ENCODE measurements at places on chromosomes 3 and 15.

- no peak for DNase-seq
These were observed 6.4 kb upstream of the FILIP1L start for GRCh38 chr3:100120693-100121092.

- DNase-seq, result no peak
These were observed 6.2 kb downstream of the MELTF start for GRCh38 chr3:197023241-197023997.

DNA sequence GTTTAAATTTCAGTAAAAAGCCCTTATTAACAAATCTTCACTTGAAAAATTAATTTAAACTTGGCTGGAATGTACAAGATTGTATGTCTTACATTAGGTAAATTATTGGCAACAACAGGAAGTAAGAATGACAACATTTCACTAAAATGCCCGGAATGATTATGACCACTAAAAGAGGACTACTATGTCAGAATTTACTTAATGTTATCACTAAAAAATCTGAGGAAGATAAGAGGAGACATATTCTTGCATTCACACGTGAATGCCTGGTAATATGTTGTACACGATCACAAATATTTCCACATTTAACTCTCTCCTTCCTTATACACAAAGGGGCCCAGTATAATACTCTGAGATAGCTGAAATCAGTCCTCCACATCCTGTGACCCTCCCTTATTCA is 29.7 kb downstream of the VGLL3 start:
- no peak for DNase-seq

DNA sequence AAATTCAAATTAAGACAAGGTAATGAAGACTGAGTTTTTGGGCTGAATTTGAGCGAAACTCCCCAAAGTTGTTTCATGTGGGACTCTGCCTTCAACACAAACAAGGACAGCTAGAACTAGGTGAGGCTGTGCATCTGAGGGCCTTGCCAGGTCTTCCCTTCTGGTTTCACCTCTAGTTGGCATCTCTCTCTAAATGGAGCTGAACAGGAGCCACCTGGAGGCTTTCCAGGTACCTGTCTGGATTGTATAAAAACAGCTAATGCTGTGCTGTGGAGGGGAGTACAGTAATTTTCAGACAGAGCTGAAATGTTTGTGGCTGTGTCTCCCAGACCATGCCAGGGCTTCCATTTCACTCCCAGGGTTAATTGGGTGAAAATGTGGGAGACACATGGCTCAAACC is 27.1 kb downstream of the TRIM71 start:
- DNase-seq, result no peak

GRCh38 chr3:49882166-49882565 is 12.5 kb upstream of the CAMKV start:
- DNase-seq, result no peak

- no peak for DNase-seq
These were observed 38.9 kb downstream of the IL17RD start for GRCh38 chr3:57126244-57126643.

DNA sequence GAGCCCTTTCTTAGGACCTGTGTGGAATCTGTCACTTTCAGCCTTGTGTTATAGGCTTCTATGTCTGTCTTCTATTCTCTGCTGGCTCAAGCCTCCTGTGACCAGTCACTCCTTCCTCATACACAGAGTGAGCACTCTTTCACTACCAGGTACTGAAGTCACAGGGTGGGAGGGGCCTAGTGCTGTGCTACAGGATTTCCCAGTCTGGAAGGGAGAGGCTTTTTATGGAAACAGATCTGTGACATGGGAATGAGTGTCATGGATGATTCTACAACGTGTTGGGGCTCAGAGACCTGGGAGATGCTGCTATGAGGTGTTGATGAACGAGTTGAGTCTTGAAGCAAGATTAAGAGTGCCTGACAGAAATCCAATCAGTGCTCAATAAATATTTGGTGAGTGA is 100.5 kb downstream of the PDCD6IP start:
- DNase-seq, result no peak

- DNase-seq, result no peak
These were observed 37.4 kb upstream of the LDHAL6B start for GRCh38 chr15:59169251-59169708.

GRCh38 chr3:14223595-14223994 is 45.0 kb downstream of the LSM3 start:
- no peak for DNase-seq

DNA sequence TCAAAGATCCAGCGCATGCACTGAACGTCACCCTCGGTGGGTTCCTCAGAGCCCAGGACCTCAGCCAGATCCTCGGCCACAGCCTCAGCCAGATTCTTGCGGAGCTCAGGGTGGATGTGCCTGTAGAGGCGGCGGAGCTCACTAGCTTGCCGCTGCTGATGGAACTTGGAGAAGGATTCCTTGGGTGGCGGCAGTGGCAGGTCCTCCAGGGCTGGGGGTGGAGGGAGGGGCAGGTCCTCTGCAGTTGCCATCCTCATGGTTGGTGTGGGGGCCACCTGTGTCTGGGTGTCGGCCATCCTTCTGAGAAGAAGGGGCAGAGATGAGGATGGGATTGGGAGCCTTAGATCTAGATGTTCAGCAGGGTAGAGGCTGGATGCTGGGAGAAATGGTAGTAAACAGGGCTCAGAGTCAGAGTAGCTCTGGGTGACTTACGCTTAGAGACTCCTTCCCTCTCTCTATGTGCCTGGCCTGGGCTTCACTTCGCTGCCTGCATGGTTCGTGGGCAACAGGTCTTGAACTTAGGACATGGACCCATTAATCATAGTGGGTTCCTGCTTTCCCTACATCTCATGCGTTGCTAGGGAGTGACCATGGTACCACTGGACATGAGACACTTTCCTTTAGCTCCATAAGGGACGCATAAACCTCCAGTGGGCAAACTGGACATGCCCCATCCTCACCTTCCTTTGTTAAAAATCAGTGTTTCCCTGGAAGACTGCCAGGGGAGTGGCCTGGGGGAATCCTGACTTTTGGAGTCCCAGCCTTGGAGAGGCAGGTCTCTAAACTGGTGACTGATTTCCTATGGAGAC is 3.0 kb downstream of the XIRP1 start:
- DNase-seq, result no peak

DNA sequence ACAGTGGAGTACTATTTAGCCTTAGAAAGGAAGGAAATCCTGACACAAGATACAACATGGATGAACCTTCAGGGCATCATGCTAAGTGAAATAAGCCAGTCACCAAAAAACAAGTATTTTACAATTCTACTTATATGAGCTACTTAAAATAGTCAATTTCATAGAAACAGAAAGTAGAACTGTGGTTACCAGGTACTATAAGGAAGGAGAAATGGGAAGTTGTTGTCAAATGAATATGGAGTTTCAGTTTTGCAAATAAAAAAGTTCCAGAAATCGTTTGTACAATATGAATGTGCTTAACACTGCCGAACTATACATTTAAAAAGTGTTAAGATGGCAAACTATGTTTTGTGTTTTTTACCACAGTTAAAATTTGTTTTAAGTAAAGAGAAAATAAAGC is 26.8 kb downstream of the TRANK1 start:
- DNase-seq, result no peak

- DNase-seq, result no peak
These were observed 106.3 kb downstream of the PLD1 start for GRCh38 chr3:171704002-171704401.

GRCh38 chr15:26475554-26475953 is 297.3 kb downstream of the GABRB3 start:
- DNase-seq, result no peak

DNA sequence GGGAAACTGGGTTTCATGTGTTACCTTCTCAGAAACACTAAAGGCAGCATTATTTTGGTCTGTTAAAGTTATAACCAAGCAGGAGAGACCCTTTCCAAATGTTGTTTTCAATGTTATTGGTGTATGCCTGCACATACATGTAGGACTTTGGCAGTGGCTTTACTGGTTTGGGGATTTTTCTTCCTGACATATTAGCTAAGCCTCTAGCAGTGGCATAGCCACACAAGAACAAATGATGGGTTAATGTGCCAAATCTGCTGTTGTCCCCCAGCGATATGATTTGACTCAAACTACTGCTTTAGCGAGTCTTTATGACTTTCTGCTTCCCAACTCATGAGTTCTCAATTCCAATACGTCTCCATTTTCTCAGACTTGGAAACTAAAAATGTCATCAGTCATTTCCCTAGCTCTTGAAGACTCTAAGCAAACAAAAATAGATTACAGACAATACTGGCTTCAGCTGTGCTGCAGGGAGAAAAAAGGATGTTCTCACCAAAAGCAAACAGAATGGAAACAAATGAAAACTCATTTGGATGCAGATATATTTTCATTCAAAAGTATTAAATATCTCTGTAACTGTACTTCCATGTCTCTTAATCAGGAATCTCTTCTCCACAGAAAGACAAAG is 29.6 kb downstream of the TPM1 start:
- no peak for DNase-seq

DNA sequence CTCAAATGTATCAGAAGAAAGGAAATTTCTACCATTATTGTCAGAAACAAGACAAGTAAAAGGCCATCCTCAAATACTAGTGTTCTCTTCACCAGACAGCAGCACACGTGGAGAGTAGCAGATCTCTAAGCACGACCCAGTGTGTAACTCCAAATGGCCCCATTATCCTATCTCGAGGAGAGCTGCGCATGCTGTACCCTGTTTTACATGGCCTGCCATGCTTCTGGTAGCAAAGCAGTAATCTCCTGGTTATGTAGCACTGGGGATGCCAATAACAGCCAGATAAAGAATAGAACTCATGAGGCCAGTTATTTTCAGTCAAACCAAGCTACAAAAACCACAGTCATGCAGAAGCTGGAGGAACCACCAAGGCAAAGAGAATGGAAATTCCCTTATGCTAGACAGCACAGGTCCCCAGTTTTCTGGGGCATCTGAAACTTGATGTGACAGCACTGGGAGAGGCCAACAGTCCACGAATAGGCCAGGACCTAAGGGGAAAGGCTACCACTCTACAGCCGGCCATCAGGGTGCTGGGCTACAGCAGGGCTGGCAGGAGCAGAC is 73.0 kb downstream of the LIPC start:
- DNase-seq, result no peak

DNA sequence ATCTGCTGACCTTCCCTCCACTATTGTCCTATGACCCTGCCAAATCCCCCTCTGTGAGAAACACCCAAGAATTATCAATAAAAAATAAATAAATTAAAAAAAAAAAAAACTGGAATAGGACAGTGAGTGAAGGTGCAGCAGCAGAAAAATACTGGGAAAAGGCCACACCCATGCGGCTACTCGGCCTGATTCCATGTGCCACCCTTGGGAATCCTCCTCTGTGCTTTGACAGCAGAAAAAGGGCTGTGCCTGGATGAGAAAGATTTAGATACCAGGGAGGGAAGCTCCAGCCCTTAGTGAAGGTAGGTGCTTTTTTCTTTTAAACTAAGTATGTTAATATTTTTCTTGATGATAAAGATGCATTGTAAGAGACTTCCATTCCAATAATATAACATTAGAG is 107.8 kb downstream of the CTNNB1 start:
- no peak for DNase-seq

DNA sequence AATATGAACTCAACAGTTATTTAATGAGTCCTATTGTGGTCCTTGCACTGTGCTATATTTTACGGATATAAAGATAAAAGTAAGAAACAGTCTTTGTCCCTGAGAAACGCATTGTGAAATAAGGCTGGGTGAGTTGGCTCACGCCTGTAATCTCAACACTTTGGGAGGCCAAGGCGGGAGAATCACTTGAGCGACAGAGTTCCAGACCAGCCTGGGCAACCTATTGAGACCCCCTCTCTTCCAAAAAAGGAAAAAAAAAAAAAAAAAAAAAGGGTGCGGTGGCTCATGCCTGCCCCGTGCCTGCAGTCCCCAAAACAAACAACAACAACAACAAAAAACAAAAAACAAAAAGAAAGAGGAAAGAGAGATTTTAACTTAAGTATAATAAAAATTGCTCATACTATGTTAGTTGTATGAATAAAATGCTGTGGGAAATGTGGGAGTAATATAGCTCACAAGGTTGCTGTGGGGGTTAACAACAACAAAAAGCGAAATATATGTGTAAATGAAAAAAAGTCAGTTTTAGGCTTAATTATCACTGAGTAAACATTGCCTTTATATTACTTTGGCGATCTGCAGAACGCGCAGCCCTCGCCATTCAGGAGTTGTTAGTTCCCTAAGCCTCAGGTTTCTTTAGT is 461 bp upstream of the FNDC3B start:
- DNase-seq, result no peak

DNA sequence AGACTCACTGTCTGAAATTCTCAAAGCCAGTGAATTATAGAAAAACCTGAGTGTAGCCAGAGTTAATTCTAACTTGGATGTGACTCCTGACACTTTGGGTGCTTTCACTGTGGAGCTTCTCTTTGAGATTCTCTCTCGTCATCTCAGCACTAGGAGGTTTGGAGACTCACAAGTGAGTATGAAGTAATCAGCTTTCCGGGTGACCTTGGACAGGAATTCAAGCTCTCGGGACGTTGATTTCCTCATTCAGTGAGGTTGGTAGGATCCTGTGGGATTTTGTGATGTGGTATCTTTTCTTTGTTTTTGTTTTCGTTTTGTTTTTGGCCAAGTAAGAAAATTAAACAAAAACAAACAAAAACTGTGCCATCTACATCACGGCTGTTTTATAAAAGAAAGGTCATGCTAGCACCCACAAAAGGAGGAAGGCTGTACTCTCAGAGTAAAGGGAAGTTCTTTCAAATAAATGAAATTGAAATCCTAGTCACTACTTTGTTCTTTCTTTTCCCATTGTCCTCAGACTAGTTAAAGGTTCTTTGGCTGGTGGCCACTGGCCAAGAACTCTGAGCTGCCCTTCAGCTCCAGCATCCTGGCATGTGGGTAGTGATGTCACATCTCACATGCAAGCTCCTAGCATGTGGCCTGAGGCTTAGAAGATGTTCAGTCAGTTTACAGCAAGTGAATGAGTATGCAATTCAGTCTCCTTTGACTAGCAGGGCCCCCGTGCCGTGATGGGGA is 263.3 kb upstream of the TPM1 start:
- DNase-seq, result no peak

- no peak for DNase-seq
These were observed 33.1 kb upstream of the UBE2Q2 start for GRCh38 chr15:75809986-75810750.

DNA sequence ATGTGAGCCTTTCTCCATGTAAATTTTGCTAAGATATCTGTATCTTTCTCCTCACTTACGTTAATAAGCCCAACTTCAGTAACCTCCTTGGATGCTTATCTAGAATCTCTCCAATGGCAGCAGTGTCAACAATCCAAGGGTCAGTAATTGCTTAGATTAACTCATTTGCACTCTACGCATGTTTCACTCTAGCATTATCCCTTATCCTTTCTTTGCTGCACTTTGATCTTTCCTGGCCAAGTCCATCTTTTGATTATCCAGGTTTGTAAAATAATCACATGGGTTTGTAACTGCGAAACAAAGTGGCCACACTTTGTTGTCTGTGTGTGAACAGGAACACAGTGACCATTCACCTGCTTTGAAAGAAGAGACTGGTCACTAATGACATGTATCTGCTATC is 577.6 kb downstream of the RSL24D1 start:
- DNase-seq, result no peak

DNA sequence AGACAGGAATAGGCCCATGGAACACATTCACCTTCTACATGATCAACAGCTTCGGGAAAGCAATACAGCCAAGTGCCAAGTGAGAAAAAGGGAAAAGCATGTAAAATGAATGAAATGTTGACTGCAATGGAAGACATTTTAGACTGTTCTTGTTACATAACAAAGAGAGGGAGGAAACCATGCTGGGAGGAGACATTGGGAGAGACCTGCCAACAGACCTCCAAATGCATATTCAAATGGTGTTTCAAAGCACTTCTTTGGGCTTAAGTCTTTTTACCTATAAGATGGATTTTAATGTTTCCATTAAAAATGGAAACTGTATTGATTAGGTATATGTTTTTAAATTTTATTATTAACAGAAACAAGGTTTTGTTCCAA is 350.0 kb upstream of the THBS1 start:
- no peak for DNase-seq

Measured in activated T-cell treated with anti-CD3 and anti-CD28 coated beads for 4 hours (primary cell).